NCI-H1930 (cell line): ENCODE measurements at places on chromosomes 1 and 21.

GRCh38 chr1:31181515-31182343 lies 58.0 kb downstream of the NKAIN1 start:
- peak; percentile 45 for DNase-seq

- no peak for DNase-seq
Measured at GRCh38 chr1:17273096-17273495, 24.2 kb downstream of the PADI3 start.

- DNase-seq = no peak
Measured at GRCh38 chr1:23660671-23661070, 30.9 kb upstream of the RPL11 start.

DNA sequence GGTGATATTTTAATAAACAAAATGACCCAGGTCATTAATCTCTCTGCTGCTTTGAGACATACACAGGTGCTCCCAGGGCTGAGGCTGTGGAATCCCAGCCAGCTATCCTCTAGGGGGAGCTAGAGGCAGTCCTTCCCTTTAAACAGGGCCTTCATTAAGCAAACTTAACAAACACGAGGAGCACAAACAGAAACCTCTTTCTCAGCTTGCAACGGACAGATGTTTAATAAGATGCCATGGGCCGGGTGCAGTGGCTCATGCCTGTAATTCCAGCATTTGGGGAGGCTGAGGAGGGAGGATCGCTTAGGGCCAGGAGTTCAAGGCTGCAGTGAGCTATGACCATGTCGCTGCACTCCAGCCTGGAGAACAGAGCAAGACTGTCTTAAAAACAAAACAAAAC lies 106.7 kb downstream of the HIVEP3 start:
- no peak for DNase-seq

GRCh38 chr1:84301004-84301784 lies at the start of gene SAMD13:
SAMD13 (plus strand) TSS chr1:84301708; CDS start chr1:84303235, 1,527 bp downstream.
- DNase-seq = no peak

DNA sequence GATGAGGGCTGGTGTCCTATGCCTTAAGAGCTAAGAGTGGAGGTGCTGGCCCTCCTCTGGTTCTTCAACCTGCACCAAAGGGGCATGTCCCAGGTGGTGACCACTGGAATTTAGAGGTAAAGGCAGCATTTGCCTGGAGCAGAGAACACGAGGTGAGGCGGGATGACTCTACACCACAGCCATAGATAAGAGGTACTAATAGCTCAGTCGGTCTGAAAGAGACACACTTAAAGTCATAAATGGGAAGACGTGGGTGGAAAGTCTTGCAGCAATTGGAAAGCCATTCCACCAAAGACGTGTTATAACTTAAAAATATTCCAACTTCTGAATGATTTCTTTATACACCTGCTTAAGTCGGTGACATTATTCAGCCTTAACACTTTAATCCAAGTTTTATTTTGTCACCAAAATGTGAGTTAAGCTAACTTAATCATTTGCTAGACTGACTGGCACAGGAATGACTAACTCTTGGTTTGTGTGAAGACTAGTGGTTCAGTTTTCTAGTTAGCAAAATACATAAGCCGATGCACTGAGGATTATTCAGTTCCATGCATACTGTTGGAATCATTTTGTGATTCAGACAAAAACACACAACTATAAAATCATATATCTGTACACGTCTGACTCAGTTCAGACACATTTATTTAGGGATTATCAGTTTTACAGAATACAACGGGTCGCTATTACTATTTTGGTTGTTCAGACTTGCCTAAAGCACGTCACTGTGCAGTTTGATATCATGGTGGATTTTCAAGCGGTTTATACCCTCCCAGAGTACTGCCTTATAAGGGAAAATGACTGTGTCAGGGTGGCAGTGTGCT lies 4.6 kb upstream of the ETS2 start:
- DNase-seq = no peak

DNA sequence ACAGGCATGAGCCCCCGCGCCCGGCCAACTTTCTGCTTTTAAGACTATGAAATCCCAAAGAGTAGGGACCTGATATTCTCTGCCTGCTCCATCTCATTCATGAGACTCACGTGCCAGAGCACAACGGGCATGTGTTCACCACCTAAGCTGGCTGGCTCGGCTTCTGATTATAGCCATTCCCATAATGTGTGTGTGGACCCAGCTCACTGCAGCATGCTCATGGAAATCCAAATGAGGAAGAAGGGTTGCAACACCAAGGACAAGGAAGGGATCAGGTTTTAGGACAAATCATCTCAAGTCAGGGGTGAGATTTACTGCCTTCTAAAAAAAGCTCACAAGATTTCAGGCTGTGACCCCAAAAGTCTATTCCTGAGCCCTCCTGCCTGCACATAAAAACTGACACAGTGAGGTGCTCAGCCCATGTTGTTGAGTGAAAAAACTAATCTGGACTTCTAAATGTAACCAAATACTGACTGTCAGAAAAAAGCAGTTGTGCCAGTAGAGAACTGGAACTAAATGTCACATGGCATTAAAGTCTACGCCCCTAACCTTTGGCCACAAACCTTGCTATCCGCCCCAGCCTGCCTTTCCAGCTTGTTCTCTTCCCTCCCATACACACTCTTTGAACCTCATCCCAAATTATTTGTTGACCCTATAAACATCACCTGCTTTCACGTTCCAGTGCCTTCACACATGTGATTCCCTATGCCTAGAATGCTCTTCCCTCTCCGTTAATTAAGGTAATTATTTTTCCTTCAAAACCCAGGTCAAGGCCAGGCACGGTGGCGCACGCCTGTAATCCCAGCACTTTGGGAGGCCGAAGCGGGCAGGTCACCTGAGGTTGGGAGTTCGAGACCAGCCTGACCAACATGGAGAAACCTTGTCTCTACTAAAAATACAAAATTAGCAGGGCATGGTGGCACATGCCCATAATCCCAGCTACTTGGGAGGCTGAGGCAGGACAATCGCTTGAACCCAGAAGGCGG lies 9.1 kb upstream of the COA7 start:
- DNase-seq = no peak

GRCh38 chr1:116268211-116268610 lies 104.8 kb upstream of the ATP1A1 start:
- DNase-seq = no peak

DNA sequence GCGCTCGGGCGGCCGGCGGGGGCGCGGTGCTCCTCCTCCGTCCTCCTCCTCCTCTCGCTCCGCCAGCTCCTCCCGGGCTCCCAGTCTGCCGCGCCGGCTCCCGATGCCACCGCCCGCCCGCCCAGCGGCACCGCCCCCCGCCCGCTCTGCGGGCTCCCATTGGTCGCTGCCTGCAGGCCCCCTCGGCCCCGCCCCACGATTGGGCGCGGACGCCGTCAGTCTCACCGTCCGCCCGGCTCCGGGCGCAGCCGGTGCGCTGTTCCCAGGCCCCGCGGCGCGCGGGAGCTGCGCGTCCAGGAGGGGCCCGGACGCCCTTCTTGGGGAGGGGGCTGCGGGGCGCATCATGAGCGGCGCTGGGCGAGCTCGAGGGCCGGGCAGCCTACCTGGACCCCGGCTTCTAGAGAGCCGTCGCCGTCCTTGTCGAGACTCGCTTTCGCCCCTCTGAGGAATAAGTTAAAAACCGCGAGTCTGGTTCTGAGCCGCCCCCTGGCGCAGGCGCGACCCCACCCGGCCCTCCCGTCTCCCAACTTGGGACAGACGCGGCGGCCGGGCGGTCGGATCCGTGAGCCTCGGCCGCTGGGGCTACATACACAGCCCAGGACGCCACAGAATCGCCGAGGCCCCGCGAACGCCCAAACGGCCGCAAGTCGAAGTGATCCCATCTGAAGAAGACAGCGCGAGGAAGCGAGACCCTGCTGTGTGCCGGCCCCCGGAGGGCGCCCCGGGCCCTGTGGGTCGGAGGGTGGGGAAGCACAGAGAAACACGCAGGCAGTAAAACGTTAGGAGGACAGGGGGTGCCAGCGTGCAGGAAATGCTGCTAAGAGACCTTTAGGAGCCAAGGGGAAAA lies at the start of gene SIPA1L2:
SIPA1L2 (minus strand) TSS at position 87 of the 847 bp plus-strand sequence. CDS start 114,794 bp downstream, outside the sequence.
- peak; percentile 93 for DNase-seq

GRCh38 chr1:247491328-247491727 lies 33.4 kb upstream of the OR2B11 start:
- no peak for DNase-seq

DNA sequence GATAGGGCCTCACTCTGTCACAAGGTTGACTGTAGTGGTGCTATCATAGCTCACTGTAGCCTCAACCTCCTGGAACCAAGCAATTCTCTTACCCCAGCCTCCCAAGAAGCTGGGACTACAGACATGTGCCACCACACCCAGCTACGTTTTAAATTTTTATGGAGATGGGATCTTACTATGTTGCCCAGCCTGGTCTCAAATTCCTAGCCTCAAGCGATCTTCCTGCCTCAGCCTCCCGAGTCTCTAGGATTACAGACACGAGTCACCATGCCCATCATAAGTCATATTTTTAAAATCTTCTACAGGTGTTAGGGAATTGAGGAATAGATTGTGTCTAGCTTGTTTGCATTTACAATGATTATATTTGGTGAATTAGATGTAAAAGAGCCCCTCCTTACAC lies 127.0 kb downstream of the CCDC185 start:
- DNase-seq = no peak

DNA sequence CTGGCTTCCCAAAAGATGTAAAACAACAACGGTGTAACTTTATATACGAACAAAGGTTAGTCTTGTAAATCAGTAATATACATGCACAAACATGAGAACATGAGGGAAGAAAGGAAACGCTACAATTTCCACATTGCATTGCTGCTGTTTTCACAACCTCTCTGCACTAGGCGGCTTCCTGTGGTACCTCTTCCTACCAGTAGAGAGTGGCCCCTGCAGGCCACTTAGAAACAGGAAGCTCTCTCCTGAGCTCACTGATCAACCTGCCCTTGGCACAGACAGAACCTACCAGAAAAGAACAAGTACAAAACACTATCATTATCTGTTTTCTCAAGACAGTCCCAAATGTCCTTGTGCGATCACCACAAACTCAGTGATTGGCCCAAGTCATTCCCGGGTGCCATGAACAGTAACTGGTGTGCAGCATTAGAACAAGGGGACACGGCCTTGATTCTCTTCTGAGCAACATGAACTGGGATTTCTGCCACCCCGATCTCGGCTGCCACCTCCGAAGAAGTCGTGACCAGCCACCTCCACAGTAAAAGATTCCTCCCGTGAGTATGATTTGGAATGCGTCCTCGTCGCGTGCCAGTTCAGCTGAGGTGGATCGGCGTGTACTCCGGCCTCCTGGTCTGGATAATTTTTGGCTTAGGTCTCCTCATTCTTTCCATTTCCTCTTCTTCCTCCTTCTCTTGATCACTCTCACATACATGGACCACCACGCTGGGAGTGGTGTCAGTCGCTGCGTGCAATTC lies 5.7 kb upstream of the KCNE1 start:
- DNase-seq = no peak

DNA sequence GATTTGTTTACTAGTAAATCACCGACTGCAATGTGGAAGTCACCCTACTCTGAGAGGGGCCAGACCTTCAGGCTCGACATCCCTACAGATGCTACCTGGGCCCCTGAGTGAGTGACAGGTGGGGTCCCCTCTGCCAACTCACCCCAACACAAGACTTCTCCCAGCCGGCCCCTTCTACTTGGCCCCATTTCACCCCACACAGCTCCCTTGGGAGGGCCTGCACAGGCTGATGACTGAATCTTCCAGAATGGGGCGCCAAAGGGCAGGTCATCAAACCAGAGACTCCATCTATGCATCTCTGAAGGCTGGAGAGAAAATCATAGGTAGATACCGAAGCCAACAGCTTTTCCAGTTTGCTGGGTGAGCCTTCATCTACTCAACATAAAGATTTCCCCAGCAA lies 9.4 kb upstream of the S100A8 start:
- DNase-seq = peak; percentile 42

DNA sequence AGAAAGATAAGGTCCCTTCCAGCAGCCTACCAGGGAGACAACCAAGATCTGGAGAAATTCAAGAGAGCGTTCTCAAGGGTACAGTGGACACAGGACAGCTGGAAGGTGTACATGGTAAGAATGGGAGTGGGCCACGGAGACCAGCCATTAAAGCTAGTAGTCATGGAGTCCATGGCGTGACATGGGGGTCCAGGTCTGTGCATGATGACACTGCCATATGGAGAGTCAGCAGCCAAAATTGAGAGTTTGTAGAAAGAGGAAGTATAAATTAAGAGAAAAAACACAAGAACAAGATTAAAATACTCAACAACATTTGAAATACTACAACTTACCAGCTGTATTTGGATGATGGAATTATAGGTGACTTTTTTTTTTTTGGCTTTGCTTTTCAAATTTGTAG lies 7.9 kb upstream of the LORICRIN start:
- DNase-seq = no peak

DNA sequence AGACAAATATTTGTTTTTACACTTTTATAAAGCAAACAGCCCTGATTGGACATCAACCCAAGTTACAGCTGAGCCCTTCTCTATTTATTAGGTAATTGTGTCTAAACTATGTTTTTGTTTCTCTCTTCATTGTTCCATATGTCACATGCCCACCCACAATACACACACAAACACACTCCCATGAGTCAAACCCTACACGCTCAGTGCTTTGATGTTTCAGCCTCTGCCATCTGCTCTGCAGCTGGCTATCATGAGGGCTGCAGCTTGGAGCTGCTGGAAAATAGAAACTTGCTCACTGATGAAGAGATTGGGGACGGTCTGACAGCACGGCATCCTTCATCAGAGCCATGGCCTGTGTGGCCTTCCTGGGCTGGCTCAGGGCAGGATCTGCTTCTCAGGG lies 41.7 kb downstream of the PSMG1 start:
- no peak for DNase-seq

DNA sequence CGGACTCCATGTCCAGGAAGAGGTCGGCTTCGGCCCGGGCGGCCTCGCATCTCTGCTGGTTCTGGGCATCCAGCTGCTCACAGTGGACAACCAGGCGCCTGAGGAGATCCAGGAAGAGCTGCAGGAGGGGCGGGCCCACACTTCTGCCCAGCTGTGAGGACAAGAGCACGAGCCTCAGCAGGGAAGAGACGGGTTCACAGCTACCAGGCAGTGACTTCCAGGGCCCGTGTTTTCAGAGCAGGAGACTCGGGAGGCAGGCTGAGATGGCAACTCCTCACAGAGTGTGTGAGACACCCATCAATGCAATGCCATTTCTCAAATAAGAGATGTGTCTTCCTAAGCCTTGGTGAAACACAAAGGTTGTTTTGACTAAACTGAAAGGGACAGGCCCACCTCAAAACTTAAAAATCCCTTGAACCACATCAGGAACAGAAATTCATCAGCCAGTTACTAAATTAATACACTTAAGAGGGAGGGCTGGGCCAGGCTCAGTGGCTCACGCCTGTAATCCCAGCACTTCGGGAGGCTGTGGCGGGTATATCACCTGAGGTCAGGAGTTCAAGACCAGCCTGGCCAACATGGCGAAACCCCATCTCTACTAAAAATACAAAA lies 43.4 kb downstream of the URB1 start:
- DNase-seq = no peak

DNA sequence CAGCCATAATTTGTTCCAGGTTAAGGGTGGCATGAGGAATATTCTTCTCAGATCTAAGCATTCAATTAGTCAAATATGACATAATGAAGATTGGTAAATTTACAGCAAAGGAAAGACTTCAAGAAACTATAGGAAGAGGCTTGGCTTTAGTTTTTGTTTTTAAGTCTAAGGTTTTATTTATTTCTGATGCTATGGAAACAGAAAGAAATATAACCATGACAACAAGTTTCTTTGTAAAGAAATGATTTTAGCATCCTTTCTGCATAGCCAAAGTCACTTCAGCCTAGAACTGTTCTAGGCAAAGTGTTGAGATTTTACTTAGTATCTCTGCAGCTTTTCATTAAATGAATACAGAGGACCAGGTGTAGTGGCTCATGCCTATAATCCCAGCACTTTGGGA lies 27.7 kb downstream of the PEA15 start:
- DNase-seq = no peak

GRCh38 chr1:235429143-235429542 lies 61.9 kb downstream of the TBCE start:
- DNase-seq = no peak
